ENCODE measurements at places on chromosomes 1 and 21.
A peak's percentile ranks its signal among the peaks of the same experiment; 100 is the strongest.

DNA sequence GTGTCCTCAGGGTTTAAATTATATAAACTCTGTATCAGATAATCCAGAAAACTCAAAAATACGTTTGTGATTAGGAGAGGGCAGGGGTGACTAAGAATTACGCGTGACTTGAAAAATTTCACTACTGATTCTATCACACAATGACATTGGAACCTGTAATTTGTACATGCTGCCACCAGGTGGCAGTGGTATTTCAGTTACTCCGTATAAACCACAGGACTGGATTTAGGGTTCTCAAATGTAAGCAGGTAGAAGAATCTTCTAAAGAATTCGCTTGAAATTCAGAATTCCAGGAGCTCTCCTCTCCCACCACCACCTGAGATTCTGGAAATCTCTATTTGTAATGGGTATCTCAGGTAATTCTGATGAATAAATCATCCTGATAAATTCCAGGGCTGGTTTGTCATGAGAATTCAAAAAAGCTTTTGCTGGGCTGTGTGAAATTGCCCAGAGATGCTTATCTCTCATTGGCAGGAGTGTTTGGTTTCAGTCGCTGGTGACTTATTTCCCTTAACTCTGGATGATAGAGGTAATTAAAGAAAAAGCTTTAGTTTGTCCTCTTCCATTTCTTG is 1.7 kb upstream of the KRTAP7-1 start:
- peak; percentile 61 for DNase-seq

DNA sequence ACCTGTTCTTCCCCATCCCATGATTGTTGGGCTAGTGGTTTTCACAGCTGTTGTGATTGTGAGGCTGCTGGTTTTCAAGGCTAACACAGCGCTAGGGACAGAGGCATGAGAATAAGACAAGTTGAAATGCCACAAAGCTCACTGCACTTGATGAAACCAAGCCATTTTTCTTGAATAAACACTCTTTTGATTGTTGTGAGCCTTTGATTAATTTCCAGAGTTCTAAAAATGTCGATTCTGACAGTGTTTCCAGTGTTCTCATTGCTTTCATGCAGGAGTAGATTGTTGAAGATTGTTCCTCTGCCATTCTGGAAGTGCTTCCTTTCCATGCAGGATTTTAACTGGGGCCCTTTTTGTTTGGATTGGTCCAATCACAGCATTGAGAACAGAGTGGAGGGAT is 134.9 kb upstream of the GRIK3 start:
- no peak for DNase-seq

- DNase-seq, result no peak
Observed at GRCh38 chr1:157893686-157894085, 52.1 kb upstream of the CD5L start.

GRCh38 chr1:19405761-19406487 is 79.4 kb downstream of the CAPZB start:
- DNase-seq, result no peak

DNA sequence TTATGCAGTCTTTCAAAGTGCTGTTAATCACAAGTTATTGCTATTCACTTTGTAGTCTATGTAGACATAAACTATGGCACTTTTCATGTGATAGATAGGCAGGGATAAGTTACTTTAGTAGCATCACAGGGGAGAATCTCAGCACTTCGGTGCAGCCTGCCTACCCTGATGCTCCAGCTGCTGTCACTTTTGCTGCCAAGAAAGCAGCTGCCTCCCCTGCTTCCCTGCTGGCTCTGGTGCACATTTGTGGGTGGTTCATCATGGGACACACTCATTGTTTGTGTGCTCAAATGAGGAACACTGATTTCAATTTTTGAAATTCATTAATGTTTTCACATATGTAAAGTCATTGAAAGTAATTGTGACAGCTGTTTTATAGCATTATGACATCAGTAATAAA is 272.6 kb downstream of the S1PR1 start:
- no peak for DNase-seq

DNA sequence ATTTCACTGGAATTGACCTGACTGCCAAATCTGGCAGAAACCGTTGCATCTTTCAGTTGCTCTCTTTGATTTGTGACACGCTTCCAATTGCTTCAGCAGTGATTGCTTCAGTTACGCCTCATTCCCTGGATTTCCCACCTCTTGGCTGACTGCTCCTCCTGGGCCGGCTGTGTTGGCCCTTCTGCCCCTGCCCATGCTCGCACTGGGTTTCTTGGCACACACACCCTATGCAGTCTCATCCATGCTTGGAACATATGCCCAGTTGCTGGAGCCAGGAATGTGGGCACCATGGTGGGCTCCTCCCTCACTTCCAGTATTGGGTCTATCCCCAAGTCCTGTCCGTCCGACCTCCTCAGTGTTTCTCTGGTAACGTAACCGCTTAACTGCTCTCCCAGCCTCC is 2.2 kb upstream of the ZBTB21 start:
- no peak for DNase-seq
